HT1080 (cell line): ENCODE measurements at places on chromosomes 4 and X. TPM values are rescaled to one million over a fixed set of nuclear protein-coding genes. Genes with fewer than 3 reads are reported as not detected.

Gene AREG
- total RNA-seq = 1.4 and 1.9 TPM in 2 replicates

Gene FAM9C
- not detected in 2 replicates for total RNA-seq

Gene AIFM1
- total RNA-seq = 27.0 and 28.3 TPM in 2 replicates

DNA sequence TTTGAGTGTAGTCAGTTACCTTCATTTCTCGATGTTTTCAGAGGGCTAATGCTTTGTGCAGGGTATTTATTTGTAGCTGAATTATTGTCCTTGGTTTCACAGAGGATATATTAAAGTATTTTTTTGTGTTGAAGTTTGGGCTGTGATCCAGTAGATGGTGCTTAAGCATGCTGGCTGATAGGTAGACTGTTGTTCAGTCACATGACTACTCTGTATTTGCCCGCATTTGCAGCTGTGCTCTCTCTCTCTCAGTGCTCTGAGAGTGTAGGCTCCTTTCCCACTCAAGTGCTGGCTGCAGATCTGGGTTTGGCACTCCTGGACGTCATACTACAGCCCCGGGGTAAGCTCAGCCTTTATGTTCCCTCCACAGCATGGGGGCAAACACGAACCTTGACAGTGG, 21.7 kb downstream of the RAB40AL start:
- DNase-seq = no peak

GRCh38 chr4:87274803-87275202, 47.9 kb downstream of the HSD17B13 start:
- no peak for DNase-seq
